Lower lobe of right lung (tissue), 2 donors: ENCODE measurements at places on chromosomes 2 and 18. TPM values are rescaled to one million over a fixed set of nuclear protein-coding genes. Genes with fewer than 3 reads are reported as not detected.

ZSCAN30 gene
- 18.8 TPM for total RNA-seq

DNA sequence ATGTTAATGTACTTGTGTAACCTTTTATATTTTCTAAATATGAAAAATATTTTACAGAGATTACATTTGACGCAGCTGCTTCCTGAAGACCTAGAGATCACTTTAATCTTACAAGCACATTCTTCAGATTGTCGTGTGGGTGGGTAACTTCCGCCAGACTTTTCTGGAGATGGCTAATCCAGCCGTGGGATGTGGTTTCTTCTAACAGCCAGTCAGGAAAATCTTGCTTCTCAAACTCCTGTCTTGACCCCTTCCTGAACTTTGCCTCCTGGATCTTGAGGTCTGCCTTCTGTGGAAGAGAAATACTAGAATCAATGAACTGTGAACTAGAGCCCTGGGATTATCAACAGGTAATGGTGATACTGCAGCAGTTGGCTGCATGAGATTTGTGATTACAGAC is 401.6 kb upstream of the TNP1 start:
- no peak for DNase-seq

- no peak for DNase-seq
Measured at GRCh38 chr2:179909845-179910734, 48.7 kb upstream of the ZNF385B start.

DNA sequence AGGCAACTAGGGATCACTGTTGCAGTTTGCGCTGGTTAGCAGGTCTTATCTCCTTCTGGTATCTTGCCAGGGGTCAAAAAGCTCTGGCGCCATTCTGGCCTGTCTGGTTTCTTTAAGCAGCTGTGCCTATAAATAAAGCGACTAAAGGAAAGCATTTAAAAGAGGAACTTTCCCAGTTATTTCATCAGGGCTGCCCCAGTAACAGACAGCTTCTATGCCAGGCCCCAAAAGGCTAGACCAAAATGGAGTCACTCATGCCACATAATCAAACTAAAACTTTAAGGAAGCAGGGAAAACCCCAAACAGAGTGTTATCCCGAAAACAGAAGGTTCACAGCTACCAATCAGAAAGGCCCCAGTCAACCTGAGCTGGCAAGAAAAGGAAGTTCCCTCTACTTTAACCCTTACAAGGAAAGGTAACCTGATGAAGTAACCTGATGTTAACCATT is 41.2 kb upstream of the HNRNPA3 start:
- DNase-seq = no peak

DNA sequence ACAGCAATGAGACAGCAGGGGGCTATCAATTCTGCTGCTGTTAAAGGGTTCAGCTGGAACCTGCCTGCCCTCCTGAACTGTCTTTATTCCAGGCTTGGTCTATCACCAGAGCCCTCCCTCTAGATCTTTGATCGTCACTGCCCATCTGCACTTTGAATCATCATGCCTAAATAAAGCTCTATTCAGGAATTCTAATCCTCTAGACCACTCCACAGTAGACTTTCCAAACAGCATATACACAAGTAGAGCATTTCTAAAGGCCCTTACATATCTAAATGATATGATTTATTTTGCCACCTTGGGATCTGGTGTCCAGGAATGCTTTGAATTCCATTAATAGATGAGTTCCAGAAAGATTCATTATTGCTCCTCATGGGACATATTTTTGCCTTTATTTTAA is 542.1 kb upstream of the SYT4 start:
- DNase-seq = no peak

DNA sequence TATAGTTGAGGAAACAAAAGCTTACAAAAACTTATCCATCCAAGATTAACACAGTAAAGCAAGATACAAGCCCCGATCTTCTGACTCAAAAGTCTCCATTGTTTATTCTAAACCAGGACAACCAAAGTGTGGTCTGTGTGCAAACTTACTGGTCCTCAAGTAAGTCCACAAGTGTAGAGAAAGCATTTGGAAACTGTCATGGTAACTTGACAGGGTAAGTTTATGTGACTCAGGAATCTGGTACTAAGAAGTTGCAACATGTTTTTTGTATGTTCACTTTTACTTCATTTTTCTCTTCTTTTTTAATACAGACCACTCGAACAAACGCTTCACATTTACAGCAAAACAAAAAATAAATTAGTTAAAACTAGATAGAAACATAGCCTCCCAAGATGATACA is 9.4 kb downstream of the MBD2 start:
- DNase-seq = no peak

MAIP1 gene
- total RNA-seq = 14.8 TPM

CRACDL gene
- total RNA-seq = 17.8 TPM

GLS gene
- total RNA-seq = 180 TPM

DNA sequence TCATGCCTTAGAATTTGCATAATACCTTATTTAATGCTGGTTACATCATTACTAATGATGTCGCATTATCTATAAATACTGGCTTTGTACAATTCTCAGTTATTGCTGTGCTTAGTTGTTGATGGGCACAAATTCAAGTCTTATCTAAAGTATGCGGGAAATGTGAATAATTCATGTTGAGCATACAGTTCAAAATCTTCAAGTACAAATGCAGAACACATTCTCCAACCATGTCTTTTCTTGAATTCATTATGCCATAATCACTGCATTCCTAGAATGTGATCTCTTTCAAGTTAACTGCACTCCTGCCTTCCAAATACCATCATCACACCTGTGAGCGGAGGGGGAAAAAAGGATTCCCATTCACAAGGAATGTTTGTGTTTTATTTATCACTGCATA is 337.0 kb downstream of the MBD2 start:
- DNase-seq = no peak

GRCh38 chr18:51196811-51197660 is 445 bp downstream of the MEX3C start:
- no peak for DNase-seq

DNA sequence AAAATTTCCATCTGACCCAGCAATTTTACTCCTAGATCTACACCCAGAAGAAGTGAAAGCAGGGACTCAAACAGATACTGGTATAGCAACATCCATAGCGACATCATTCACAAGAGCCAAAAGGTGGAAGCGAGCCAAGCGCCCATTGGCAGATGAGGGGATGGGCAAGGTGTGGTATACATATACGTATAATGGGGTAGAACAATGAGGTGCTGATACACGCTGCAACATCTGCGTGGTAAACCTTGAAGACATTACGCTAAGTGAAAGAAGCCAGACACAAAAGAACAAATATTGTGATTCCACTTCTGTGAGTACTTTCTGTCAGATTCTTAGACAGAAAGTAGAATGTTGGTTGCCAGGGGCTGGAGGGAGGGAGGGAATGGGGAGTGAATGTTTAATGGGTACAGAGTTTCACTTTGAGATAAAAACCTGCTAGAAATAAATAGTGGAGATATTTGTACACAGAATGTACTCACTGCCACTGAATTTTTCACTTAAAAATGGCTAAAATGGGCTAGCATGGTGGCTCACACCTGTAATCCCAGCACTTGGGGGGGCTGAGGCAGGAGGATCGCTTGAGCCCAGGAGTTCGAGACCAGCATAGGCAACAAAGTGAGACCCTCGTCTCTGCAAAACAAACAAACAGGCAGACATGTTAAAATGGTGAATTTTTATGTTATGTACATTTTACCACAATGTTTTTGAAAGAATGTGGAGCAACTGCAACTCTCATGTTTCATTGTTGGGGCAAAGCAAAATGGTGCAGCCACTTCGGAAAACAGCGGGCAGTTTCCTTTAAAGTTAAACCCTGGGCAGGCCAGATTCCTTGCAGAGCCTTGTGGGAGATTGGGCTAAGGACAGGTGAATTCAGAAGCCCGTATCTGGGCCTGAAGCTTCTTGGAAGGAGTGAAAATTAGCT is 103.4 kb upstream of the MYCN start:
- no peak for DNase-seq

DNA sequence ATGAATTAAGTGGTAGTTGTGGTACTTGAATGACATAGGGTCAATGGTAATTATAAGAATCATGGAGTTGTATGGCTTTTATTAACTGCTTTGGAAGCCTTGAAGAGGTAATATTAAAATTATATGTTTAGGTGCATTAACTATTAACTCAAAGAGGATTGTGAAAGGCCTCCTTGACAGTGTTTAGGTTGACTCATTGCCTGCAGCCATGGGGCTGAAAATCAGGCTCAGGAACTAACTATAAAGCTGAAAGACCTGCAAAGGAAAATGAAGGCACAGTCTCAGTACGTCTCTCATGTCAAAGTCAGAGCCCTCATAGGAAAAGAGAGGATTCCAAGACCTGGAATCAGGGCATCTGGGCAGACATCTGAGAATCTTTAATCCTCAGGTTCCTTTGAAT is 31.0 kb downstream of the CACNB4 start:
- no peak for DNase-seq

- DNase-seq = no peak
Measured at GRCh38 chr2:157433394-157433793, 10.5 kb downstream of the CYTIP start.

DNA sequence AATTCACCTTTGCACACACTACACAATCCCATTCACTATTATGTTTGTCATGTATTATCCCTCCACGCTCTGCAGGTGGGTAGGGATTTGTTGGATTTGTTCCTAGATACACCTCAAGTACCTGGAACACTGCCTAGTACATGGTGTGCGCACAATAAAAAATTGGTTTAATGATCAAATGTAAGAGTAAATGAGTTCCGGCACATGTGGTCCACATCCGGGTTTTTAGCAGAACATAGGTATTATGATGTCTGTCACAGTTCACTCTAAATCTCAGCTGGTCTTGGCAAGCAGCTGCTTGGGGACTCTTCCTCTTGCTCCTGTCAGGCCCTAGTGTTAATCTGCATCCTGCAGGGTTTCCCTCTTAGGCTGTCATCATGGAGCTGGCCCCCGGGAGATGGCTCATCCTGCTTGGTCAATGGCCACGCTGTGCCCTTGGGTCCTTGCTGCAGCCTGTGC is 21.8 kb upstream of the IL1R1 start:
- DNase-seq = no peak

DNA sequence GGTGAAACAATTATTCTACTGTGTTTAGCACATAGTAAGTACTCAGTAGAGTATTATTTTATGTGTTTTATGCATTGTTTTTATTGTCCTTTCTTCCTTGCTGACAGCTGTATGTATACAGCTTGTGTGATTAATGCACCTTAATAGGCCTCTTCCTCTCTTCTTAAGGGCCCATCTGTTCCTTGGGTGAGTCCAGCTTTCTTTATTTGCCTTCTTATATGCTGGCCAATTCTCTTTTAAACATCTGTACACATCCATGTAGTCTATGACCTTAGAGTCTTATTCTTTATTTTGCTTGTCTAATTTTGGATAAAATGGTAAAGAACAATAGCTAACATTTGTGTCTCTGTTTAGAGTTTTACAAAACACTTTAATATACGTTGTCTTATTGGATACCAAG is 333.7 kb upstream of the MEIS1 start:
- no peak for DNase-seq

DNA sequence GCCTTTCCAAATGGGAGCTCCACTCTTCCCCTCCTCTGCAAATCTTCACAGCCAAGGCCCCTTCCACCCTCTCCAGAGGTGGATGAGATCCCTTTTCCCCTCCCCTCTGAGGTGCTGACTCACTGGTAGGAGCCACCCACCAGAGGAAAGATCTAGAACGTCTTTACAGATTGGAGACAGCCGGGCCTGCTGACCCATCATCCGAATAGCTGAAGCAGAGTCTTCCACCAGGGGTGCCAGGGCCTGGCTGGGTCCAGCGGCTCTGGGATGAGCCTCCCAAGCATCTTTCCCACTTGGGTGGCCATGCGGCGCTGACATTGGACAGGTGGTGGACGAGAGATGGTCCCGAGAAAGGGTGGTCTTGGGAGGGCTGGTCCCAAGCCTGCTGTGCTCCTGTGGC is 9.0 kb downstream of the ERFE start:
- DNase-seq = no peak

GRCh38 chr2:28399289-28399688 is 6.6 kb downstream of the FOSL2 start:
- no peak for DNase-seq

DNA sequence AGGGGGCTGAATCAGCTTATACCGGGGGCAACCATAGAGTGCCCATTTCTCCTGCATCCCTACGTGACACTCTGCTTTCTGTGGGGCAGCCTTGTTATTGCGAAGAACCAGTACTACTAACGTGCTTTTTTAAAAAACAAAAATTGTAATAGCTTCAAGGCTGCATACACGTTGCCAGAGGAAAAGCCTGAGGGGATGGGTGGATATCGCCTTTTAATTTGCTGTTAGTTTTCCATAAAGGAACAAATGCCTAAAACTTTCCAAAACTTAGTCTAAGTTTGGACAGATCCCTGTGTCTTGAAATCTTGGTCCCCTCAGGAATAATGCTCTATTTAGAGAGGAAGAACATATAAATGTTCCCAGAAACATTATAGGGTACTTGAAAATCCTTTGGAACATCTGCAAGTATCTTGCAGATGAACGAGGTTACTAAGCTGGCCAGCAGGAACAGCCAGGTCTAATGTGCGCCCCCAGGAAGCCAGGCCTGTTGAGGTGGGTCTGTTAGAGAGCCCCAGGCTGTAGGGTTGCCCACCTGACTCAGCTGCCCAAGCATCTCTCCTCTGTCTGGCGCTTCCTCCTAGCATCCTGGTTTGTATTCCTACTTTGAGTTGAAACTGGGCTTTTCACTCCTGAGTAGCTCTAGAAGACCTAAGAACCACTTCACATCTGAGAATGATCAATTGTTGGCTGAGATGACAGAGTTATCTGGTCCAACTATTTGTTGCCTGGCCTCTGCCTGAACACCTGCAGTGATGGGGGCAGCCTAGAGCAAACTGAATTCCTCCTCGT is 96.9 kb downstream of the TGOLN2 start:
- DNase-seq = no peak

RAD51AP2 gene
- total RNA-seq = not detected

GRCh38 chr2:179031731-179032408 is 18.1 kb downstream of the CCDC141 start:
- no peak for DNase-seq

DNA sequence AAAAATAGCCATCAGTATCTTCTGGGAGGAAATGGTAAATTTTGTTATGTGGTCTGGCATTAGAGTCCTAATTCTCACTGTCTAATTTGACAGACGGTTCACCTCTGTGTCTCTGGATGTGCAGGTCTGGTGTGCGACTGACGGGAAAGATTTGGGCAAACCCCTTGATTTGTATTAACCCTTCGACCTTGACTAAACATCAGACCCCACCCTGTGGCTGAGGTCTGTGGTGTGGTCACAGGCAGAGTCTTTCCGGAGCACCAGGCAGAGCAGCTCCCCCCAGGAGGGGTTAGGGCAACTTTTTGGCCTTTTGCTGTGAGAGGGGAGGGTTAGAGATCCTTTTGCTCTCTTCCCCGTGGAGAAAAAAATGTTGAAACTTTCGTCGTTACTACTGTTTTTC is 6.4 kb downstream of the TWIST2 start:
- DNase-seq = no peak

- no peak for DNase-seq
Measured at GRCh38 chr18:48105317-48105716, 174.9 kb upstream of the SMAD2 start.

PLB1 gene
- total RNA-seq = 5.5 TPM

- DNase-seq = no peak
Measured at GRCh38 chr2:95539290-95539689, 52.5 kb upstream of the TRIM43 start.

- no peak for DNase-seq
Measured at GRCh38 chr2:121080013-121080772, 204.8 kb downstream of the TFCP2L1 start.
